GM18507 (cell line): ENCODE measurements at places on chromosomes 12 and 14.
A peak's percentile ranks its signal among the peaks of the same experiment; 100 is the strongest.

- DNase-seq: no peak
These were observed 5.8 kb downstream of the GNS start for GRCh38 chr12:64753427-64753826.

- no peak for DNase-seq
These were observed 124.3 kb downstream of the RASSF9 start for GRCh38 chr12:85711735-85712390.

DNA sequence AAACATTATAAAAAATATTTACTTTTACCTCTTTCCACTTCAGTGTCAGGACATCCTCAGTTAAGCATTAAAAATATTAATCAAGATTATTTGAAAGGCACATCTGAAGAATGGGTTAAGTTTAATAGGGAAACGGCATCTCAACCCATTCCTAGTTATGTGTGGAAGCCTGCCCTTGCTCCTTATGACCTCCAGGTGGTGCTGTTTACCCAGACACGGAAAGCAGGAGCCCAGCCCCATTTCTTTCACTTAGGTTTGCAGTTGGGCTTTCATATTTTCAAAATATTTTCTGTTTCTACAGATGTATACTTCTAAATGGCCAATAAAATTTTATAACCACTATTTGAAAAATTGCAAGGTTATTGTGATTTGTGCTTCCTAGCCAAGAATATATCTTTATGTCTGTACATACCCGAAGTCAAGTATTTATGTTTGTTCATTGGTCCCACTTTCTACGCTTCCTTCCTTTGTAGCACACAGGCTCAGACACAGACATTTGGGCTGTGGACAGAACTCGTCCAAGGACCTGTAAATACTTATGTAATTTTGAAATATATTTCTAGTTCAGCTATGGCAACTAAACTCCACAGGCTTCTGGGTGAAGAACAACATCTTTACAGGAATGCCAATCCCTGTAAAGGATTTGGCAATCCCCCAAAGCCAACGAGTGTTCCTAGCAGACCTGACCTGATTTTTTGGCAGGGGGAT lies 247.1 kb downstream of the AKAP6 start:
- no peak for DNase-seq

- no peak for DNase-seq
These were observed 50.8 kb upstream of the CDKL1 start for GRCh38 chr14:50447461-50447860.

- peak; percentile 58 for DNase-seq
These were observed 711 bp upstream of the ETV6 start for GRCh38 chr12:11648514-11649412.

DNA sequence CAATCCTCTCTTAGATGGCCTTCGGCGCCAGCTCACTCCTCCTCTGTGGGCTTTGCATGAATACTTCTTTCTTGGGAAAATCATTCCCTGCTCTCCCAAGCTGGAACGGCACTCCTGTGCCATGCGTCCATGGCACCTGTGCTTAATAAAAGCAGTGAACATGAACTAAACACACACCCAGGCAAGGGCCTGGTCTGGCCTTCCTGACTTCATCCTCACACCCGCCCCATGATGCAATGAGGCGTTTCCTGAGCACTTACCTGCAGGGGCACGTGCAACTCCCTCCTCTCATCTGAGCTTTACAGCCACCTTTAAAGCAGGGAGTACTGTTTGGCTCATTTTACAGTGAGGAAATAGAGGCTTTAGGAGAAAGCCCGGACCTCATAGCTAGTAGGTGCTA lies 219.8 kb downstream of the SLC41A2 start:
- no peak for DNase-seq

DNA sequence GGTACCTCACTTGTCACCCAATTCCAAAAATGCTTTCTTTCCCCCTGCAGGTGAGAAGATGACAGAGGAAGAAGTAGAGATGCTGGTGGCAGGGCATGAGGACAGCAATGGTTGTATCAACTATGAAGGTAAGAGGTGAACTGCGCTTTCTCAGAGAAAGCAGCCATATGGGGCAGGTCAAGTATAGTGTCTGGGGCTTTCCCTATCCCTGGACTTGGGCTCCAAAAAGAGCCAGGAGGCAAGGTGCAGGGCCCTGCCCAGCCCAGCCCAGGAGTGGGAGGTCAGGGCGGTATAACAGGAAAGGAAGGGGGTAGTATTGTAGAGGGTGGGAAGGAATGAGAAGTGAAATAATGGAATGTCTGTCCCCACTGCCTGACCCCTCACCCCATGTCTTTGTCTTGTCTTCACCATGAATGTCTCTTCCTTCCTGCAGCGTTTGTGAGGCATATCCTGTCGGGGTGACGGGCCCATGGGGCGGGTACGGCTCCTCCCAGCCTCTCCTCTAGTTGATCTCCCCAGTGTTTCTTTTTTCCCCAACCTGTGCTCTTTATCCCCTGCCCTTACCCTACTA lies 2.1 kb downstream of the MYL6 start:
- DNase-seq: no peak

GRCh38 chr12:122846622-122847515 lies 11.6 kb downstream of the HIP1R start:
- DNase-seq: no peak
